ENCODE measurements at places on chromosomes 5 and 9.
A peak's percentile ranks its signal among the peaks of the same experiment; 100 is the strongest.

GRCh38 chr9:78306222-78307076 lies 9.5 kb downstream of the PSAT1 start:
- DNase-seq = no peak

DNA sequence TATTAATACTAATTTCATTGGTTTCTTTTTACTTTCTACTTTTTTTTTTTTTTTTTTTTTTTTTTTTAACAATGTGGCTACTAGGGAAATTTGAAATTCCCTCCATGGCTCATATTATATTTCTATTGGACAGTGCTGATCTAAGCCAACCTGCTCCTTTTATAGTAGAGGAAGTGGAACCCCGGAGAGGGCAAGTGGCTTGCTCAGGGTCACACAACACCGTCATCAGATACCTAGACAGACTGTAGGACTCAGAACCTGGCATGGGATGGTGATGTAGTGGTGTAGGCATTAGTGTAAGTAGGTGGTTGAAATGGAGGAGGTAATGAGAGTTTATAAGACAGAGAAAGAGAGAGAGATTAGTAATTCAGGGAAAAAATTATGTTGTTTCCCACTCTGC lies 10.8 kb downstream of the ZNF618 start:
- DNase-seq = no peak

GRCh38 chr5:154782812-154783592 lies 27.8 kb downstream of the LARP1 start:
- no peak for DNase-seq

DNA sequence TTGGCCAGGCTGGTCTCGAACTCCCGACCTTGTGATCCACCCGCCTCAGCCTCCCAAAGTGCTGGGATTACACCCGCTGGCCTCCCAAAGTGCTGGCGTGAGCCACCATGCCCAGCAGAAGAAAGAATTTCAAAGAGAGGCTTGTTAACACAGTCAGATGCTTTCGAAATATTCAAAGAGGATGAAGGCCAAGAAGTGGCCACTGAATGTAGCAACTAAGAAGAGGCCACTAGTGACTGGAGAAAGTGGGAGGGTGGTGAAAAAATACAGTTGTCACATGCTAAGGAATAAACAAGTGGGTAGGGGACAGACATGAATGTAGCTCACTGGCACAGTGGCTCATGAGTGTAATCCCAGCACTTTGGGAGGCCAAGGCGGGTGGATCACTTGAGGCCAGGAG lies 13.0 kb upstream of the TPM2 start:
- DNase-seq = no peak

DNA sequence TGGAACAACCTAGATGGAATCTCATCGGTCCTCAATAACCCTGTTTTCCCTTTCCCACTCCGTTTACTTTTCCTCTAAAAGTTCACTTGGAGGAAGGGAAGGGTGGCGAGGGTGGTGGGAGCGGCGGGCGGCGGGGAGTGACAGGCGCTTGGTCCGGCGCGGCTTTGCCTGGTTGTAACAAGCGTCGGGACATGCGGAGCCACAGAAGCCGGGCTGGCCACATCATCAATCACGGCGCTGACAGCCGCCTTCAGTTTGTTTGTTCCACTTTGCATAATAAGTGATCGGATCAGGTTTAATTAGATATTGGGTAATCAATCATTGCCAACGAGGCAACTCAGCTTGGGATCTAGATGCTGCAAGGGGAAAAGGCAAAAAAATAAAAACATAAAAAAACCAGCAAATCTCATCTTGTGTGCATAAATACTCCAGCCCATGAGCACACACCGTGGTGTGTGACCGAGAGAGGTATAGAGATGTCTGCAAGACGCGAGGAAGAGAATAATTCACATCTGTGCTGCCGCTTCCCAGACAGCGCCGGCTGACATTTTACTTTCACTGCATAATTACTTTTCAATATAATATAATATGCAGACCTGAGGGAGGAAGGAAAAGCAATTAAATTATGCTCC lies 396.2 kb upstream of the IRX4 start:
- DNase-seq = no peak

- no peak for DNase-seq
Measured at GRCh38 chr9:137742698-137743097, 123.9 kb downstream of the EHMT1 start.

GRCh38 chr5:110070836-110071235 lies 381.1 kb downstream of the MAN2A1 start:
- no peak for DNase-seq

- DNase-seq = no peak
Measured at GRCh38 chr5:76455531-76456133, 52.5 kb downstream of the IQGAP2 start.

- DNase-seq = peak; percentile 65
Measured at GRCh38 chr5:105931881-105932421, 1738.8 kb downstream of the EFNA5 start.

- DNase-seq = no peak
Measured at GRCh38 chr5:178426326-178427130, 163.7 kb downstream of the COL23A1 start.

- DNase-seq = no peak
Measured at GRCh38 chr5:37494756-37495155, 115.6 kb downstream of the WDR70 start.

DNA sequence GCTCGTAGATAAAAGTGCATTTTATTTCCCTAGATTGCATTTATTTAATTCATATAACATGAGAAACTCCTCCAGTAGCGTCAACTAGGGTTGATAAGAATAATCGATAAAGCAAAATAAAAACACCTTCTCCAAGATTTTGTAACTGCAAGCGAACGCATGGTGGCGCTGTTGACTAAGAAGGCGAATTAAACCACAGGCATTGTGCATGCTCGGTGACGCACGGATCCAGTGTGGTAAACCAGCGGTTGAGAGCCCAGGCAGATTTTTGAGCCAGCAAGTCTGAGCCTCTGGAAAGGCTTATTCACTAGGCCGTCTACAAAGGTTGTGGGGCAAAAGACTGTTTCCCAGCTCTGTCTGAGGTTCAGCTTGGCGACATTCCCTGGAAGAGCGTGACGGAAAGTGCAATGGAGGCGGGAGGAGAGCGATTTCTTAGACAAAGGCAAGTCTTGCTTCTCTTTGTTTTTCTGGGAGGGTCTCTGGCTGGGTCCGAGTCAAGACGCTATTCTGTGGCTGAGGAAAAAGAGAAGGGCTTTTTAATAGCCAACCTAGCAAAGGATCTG lies at the start of gene PCDHB3:
Gene PCDHB3, plus strand, starts transcription at position 231 of the 563 bp plus-strand sequence. Its CDS starts 177 bp downstream, at position 408.
- no peak for DNase-seq

GRCh38 chr9:80467632-80468031 lies 895.9 kb downstream of the TLE4 start:
- DNase-seq = no peak

GRCh38 chr5:107808671-107809137 lies 138.0 kb upstream of the EFNA5 start:
- no peak for DNase-seq

DNA sequence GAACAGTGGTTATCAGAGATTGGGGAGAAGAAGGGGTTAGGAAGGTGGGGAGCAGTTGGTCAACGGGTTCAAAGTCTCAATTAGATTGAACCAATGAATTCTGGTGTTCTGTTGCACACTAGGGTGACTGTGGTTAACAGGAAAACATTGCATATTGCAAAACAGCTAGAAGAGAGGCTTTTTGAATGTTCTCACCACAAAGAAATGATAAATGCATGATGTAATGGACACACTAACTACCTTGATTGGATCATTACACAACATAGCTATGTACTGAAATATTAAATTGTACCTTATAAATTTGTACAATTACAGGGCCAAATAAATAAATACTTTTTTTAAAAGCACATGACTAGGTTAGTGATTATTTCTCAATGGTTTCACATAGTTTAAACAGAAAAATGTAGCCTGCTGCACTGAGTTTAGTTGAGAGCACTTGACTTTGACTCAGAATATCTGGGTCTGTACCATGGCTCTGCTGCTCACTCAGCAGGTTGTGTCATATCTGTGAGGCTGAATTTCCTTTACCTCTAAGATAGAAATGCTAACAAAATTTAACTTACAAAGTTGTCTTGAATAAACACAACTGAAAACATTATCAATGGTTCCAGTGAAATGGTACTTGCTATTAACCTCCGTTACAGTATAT lies 30.4 kb downstream of the NUDT12 start:
- DNase-seq = no peak

DNA sequence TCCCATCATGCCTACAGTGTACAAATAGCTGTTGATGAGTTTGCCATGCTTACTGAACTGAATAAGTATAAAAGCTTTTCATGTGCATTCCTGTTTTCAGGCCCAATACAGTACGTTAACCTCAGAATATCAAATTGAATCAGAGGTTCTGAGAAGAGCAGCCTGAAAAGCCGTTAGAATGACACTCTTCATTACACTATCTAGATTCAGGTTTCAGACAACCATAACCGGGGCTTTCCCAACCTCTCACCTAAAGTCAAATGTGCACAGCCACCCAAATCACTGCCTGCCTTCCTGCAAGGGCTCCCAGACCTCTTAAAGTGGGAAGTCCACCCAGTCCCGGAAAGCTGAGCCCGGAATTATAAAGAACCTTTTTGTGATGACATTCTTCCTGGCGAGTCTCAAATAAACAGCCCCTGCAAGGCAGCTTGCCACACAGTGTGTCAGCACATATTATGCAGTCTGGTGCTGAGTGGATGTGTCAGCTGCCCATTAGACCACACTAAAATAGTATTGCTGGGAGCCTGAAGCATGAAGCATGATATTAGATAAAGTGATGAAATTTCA lies 245.8 kb downstream of the TLE4 start:
- DNase-seq = no peak

DNA sequence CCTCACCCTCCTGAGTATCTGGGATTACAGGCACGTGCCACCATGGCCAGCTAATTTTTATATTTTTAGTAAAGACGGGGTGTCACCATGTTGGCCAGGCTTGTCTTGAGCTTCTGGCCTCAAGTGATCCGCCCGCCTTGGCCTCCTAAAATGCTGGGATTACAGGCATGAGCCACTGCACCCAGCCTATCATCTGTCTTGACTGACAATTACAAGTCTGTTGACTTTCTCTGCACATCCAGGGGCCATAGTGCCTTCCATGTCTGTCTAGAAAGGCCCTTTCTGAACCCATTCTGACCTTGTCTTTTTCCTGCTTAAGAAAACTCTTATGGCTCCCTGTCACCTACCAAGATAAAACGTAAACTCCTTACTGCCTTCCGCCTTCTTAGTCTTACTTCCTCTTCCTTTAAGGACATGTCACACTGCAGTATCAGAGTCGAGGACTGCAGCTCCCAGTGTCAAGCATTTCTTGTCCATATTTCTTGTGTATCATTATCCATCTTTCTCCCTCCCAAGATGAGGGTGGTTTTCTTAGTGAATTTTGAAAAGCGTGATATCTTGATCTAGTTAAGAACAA lies 49.9 kb upstream of the SHB start:
- DNase-seq = no peak

GRCh38 chr5:115869256-115869795 lies 27.6 kb downstream of the AP3S1 start:
- no peak for DNase-seq

- no peak for DNase-seq
Measured at GRCh38 chr9:115444959-115445358, 327.0 kb upstream of the TNC start.

DNA sequence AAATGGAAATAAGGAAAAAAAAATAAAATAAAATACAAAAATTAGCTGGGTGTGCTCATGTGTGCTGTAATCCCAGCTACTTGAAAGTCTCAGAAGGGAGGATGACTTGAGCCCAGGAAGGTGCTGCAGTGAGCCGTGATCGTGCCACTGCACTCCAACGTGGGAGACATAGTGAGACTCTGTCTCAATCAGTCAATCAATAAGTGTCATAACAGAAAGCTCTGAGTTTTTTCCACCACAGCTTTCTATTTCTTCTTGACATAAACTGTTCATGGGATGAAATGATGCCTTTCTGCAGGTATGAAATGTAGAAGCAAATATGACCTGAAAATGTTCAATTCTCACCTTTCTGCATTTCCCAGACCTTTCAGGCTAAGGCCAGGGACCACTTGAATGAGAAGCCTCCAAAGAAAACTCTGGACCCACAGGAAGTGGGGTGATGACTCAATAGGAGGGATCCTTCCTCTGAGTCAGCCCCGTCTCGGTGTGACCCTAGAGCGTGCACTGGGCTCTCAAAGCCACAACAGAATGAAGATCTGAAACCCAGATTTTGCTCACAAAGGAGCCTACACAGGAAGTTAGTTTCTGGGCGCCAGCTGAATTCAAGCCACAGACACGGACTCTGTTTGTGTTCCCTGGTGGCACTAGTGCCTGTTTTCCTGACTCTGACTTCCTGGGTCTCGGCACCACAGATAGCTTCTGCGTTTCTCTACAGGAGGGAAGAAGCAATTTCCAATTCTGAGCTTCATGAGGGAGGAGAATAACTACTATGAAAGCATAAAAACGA lies 62.0 kb downstream of the ANKH start:
- peak; percentile 30 for DNase-seq

- DNase-seq = peak; percentile 88
Measured at GRCh38 chr5:28542987-28543386, 1504.6 kb upstream of the CDH9 start.

GRCh38 chr9:84271921-84272556 lies 68.5 kb downstream of the SLC28A3 start:
- no peak for DNase-seq

GRCh38 chr5:157463081-157463480 lies 3.1 kb downstream of the NIPAL4 start:
- DNase-seq = no peak

- DNase-seq = no peak
Measured at GRCh38 chr5:14261235-14261634, 118.1 kb downstream of the TRIO start.

- DNase-seq = no peak
Measured at GRCh38 chr5:109234381-109234780, 175.4 kb downstream of the PJA2 start.

DNA sequence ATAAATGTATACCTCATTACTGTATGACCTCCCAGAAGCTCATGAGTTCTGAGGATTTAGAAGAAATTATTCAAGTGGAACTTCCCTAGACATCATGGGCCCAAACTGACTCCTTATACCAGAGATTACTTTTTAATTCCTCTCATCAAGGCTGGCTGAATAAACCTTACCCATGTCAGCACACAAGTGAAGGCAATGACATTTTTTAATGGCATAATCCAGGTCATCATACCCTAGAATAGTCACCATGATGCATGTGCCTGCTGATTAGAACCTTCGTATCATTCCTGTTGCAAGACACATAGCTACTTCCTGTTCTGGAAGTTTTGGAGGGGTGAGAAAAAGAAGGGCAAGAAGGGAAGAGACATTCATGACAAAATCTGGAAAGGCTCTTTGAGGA lies 49.8 kb upstream of the IFNK start:
- DNase-seq = no peak

- no peak for DNase-seq
Measured at GRCh38 chr9:90789862-90790261, 11.8 kb upstream of the SYK start.

DNA sequence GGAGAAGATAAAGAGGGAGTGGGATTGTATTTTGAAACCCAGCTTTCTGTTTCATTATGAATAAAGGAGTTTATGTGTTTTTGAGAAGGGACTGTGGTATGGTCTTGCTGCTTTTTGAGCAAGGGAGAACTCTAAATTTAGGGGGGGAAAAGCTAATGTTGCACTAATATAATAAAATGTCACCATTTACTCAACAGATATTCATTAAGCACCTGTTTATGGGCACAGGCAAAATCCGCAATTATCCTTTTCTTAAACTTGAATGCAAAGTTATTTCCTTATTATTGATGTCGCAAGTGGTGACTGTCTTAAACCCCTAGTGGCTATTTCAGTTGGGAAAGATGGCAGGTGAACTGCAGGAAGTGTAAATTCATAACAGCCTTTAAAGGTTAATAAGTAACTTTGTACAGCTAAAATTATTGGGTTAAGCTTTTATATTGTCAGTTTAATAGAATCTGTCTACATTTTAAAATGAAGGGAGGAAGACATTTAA lies 1.5 kb downstream of the CDC42SE2 start:
- DNase-seq = no peak
